ENCODE measurements at places on chromosomes 16 and 17.

GRCh38 chr16:78392585-78393195 is 293.2 kb downstream of the WWOX start:
- no peak for DNase-seq

DNA sequence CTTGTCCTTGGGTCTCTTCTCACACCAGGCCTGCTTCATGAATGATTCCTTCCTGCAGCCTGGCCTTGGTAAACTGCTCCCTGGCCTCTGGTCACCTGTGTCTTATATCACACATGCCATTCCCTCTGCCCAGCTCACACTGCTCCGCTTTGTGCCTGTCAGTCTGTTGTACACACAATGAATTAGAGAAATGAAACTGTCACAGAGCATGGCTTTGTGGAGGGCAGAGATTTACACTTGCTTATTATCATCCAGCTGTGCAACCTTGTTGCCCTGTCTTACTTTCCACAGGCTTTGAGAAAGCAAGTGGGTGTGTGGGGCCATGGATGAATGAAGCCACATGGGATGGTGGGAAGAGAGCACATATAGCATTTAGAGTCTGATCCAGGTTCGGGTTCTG is 22.4 kb downstream of the ALDH3A2 start:
- DNase-seq, result no peak

GRCh38 chr17:43759836-43760235 is 1.2 kb upstream of the SOST start:
- no peak for DNase-seq

- DNase-seq, result no peak
Observed at GRCh38 chr16:3752984-3753383, 35.7 kb upstream of the TRAP1 start.

DNA sequence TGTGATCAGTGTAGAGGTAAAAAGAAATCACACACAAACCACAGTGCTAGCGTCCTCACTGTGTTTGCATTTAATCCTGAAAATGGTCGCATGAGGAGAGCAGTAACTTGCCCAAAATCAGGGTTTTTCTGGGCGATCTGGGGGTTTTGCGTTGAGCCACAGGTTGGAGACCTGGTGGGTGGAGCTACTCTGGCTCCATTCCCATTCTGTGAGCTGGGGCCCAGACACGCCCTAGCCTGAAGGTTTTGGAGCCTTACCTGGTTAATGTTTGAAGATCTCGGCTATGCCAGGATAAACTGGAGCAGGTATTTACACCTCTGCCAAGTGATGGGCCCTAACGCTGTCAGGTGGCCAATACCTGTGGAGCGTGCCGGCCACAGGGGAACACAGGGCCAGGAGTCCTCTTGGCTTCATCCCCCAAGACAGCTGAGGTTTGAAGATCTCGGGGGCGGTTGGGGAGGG is 48.4 kb downstream of the MPRIP start:
- no peak for DNase-seq

GRCh38 chr17:49487183-49487582 is 7.9 kb upstream of the NGFR start:
- DNase-seq, result no peak

DNA sequence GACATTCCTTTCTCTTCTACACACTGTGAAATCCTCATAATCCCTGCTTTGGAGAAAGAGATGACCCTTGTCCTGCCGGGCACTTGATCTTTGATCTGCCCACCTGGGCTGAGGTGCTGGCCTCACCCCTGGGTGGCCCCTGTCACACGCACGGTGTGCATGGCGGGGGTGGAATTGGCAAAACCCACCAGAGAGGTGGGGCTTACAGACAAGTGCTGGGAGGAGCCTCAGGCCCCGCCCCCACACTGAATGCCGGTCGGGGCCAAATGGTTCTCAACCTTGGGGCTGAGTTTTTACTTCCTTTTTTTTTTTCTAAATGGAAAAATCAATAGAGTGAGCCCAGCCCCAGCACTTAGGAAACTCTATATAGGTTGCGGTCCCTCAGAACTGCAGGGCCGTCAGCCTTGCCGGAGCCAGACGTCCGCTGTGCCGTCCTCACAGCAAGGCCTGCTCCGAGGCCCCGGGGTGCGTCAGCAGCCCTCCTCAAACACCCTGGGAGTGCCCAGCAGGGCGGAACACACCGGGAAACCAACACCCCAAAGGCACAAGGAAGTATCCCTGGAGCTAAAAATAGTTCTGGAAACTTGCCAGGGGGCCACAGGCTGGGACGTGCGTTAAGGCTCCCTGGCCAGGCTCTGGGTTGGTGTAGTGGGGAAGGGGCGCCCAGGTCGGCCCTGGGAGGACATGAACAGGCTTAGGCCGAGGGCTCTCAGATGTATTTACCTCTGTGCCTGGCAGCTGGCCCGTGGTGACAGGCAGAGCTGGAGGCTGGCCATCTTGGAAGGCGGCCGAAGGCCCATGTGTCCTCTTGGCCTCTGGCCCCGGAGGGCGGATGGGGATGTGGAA is 11.0 kb downstream of the GPRC5C start:
- no peak for DNase-seq

GRCh38 chr16:86504315-86505184 is 5.8 kb upstream of the FOXF1 start:
- DNase-seq, result no peak

DNA sequence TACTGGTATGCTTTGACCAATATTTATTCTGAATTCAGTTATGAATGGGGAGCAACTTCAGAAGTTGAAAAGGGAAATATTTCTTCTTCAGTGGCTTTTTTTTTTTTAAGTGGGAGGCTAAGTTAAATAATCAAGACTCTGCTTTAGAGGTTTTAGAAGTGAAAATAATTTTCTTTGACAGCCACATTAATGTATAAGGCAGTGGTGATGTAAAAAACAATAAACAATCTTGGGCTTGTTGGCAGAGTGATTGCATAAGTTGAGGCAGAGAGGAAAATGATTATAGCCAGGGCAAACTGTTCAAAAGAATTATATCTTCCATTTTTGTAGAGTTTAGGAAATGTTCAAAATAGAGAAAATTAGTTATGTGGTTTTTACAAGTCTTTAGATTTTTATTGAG is 5.4 kb upstream of the KRT12 start:
- DNase-seq, result no peak

GRCh38 chr16:83059237-83059636 is 432.5 kb downstream of the CDH13 start:
- DNase-seq, result no peak

DNA sequence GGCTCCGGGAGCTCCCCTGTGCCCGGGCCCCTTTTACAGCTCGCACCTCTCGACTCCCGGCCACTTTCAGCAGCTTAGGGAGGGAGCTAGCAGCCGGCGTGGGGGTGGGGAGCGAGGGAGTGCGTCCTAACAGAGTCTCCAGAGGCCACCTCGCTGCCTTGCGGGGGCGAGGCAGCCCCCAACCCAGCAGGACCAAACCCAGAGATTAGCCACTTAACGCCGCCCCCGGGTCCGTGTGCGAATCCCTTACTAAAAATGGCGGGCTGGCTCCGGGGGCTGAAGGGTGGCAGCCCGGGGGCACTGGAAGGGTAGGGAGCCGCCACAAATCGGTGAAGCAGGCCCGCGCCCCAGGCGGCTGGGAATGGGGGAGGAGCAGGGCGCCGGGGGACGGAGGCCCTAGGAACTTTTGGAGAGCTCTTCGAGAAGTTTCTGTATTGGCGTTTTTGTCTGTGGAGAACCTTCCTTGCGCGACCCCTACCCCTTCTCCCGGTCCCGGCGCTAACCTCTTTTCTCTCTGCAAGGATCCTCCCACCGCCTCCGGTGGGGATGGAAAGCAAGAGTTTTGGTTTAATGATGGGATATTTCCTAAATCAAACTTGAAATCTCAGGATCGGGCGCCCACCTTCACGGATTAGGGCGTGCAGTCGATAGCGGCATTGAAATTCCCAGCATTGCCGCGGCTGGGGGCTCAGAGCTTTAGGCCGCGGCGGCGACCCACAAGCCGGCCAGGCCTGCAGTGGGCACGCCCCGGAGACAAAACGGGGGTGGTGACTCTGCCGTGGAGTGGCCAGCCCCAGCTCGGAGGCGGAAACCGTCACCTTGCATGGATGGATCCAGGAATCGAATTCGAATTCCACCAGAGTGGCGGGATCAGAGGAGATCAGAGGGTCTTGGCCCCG is 793 bp upstream of the IRX3 start:
- DNase-seq, result no peak

DNA sequence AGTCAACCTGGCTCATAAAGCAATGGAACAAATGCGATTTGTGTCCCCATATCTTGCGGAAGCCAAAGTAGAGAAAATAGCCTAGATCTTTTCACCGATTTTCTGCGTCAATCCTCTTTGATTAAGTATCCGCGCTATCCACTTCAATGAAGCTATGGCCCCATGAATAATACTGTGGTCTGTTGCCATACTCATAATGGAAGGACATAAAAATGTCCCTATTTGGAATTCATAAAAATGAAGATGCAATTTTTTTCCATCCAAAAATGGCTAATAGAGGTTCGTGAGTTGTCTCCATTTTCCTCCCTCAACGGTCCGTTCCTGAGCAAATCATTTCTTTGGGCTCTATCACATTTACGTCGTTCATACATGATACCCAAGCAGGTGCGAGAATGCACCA is 25.4 kb upstream of the ADCY9 start:
- DNase-seq, result no peak
